Stromal cell of bone marrow (primary cell): ENCODE measurements at places on chromosomes 16 and 17.

DNA sequence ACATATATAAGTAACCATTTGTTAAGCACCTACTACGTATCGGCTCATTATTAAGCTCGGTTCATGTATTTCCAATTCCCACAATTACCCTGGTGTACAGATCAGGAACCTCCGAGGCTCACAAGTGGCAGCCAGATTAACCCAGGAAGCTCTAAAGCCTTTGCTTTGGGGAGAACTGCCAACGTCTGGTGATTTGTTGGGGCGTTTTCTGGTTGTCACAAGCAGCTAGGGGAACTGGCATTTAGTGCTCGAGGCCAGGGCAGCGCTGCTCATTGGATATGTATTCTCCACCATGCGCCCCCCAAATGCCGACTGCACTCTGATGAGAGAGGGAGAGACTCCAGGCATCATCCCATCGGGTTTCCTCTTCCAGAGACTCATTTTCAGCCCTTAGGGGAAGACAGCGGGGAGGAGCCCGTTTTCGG lies 541 bp downstream of the ZNF18 start:
- DNase-seq: no peak

DNA sequence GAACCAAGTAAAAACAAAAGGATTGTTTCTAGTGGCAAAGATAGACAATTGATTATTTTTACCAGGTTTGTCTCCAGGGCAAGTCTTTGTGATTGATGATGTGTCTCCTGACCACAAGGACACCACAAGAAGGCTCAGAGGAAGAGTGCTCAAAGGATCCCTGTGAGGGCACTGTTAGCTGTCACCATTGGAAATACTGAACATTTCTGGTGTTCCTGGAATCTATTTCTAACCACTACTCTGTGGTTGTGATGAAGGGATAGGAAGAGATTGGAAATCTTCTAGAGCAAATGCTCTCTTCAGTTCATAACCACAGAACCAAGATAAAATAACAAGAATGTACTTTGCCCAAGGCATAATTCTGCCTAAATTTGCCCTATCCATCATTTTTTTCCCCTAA lies 15.3 kb downstream of the RNF43 start:
- DNase-seq: peak; percentile 11

- DNase-seq: peak; percentile 15
These were observed 98.7 kb upstream of the NACA2 start for GRCh38 chr17:61689610-61690180.

DNA sequence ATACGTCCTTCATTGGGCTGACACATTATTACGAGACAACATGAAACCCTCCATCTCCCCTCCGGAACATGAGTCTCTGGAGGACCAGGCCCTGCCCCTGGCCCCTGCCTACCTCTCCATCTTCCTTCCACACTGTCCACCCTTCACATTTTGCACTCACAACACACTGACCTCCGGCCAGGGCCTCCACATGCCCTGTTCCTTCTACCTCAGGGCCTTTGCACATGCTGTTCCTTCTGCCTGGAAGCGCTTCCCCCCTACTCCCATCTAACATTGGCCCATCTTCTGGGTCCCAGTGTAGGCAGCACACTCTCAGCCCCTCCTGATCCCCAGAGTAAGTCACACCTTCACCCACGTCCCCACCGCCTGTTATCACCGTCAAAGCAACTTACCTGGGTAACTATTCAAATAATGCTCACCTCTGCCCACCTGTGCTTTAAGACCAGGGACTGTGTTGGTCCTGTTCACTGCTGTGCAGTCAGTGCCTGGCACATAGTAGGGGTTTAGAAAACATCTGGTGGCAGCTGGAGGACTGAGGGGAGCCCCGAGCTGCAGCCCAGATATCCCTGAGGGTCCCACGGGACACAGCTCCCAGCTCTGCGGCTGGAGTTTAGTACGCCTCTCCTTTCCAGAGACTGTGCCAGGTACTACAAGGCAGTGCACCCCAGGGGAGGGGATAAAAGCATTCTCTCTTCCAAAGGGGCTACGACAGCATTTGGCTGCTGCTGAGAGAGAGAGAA lies 27.2 kb downstream of the RPH3AL start:
- no peak for DNase-seq

- DNase-seq: no peak
These were observed 6.4 kb downstream of the CBLN1 start for GRCh38 chr16:49275050-49275730.

- no peak for DNase-seq
These were observed 177.8 kb upstream of the GSE1 start for GRCh38 chr16:85435286-85435685.

DNA sequence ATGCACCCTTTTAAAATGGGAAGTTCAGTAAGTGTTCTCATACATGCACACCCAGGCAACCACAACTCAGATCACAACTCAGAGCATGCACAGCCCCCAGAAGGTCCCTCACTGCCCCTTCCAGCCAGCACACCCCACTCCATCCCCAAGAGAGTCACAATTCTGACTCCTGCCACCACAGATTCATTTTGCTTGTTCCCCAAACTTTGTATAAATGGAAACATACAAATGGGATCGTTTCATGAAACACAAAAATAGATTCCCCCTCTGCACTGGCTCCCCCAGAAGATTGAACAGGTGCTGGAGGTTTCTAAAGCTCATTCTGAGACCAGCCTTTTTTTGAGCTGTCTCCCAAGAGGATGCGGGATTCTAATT lies 3.3 kb upstream of the TNFRSF13B start:
- DNase-seq: no peak

DNA sequence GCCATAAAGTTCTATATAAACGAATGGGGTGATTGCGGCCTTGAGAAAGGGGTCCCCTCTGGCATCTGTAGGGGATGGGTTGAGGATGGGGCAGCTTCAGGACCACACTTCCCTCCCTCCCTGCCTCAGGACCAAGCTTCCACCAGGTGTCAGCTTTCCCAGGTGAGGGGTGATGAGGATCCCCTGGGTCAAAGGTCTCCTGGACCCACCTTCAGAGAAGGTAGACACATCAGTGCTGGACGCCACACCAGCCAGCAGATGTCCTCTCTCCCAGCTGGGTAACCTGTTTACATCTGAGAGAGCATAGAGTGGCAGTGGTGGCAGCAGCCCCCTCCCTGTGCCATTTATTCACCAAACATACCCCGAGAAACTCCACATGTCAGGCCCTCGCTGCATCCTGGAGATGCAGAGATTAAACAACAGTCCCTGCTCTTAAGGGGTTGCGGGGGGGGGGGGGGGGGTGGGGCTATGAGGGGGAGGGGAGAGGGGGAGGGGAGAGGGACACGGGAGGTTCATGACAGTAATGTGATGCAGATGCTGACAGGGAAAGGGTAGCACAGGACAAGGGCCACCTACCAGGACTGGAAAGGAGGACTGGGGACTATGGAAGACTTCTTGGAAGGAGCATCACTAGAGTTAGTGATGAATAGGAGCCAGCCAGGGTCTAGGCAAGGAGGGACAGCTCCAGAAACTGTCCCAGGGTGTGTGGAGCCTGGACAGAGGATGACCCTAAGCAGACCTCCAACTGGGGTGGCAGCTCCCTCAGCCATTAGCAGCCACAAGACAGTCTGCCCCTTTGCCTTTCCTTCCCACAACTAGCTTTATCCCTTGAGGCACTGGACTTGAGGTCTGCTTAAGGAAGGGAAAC lies 5.0 kb downstream of the PROCA1 start:
- DNase-seq: no peak

- DNase-seq: peak; percentile 83
These were observed at the start of gene VPS25 for GRCh38 chr17:42773290-42774035. TSS of gene VPS25 (plus strand) at chr17:42773449. CDS start at chr17:42773476, 27 bp downstream.

- peak; percentile 6 for DNase-seq
These were observed 107.2 kb upstream of the DYNLRB2 start for GRCh38 chr16:80433623-80434022.

- no peak for DNase-seq
These were observed 33.6 kb downstream of the TEKT5 start for GRCh38 chr16:10660950-10661635.

DNA sequence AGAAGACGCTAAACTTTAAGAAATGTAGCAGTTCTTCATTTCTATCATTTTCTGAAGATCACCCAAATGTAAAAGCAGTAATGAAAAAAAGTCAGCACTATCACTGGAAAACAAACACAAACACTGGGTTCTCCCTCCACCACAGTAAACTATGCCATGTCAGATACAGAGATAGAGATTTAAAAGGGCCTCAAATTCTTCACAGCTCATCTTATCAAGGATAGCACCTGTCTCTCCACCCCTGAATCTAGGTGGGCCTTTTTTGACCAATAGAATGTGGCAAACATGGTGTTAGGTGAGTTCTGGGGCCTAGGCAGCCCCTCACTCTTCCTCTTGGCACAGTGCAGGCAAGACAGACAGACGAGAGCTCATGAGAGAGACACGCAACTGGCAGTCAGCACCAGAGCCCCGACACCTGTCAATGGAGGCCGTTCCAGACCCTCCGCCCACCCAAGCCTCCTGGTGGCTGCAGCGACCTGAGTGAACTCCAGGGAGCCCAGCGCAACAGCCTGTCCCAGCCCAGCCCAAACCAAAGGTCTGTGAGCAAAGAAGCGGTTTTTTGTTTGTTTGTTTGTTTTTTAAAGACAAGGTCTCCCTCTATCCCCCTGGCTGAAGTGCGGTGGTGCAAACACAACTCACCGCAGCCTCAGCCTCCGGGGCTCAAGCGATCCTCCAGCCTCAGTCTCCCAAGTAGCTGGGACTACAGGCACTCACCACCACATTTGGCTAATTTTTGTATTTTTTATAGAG lies 79.8 kb downstream of the TBC1D16 start:
- no peak for DNase-seq

DNA sequence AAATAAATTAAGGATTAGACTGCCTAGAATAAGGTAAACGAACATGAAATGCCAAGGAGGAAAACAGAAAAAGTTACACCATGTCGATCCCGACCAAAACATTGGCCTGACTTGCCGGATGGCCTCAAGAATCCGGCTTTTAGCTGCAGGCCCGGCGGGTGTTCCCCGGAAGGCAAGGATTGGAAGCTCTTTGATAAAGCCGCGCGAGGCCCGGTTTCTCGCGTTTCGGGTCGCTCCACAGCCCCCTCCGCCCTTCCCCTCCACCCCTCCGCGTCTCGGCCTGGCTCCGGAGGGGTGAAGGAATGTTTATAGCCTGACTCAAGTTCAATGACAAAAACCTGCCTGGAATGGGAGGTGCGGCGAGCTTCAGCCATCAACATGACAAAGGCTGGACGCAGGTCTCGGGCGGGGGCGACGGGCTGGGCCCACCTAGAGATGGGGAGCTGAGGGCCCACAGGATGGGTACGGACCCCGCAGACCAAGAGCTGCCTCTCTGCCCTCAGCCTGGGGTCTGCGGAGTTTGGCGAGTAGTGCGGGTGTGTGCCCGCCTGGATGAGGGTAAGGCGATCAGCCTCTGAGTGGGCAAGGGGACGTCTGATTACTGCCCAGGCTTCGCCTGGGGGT lies 2.6 kb downstream of the PRAC1 start:
- DNase-seq: no peak

- no peak for DNase-seq
These were observed 36.3 kb downstream of the PITPNC1 start for GRCh38 chr17:67413388-67413787.

- DNase-seq: peak; percentile 21
These were observed 10.5 kb upstream of the TSPOAP1 start for GRCh38 chr17:58338841-58339754.

- DNase-seq: no peak
These were observed 117.4 kb upstream of the SMURF2 start for GRCh38 chr17:64779376-64780095.

DNA sequence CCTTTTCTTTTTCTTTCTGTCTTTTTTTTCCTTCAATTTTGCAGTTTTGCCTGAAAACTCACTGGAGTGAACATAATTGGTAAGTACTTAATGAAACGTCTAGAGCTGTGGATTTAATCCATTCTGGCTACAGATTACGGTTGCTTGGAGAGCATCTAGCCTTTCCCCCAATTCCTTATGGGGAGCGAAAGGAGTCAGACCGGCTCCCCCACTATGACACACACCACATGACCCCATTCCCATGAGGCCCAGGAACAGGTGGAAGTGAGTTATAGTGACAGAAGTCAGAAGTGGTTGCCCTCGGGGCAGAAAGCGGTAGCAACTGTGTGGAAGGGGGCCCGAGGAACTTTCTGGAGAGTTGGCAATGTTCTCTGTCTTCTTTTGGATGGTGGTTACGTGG lies 41.2 kb downstream of the EMP2 start:
- DNase-seq: no peak

DNA sequence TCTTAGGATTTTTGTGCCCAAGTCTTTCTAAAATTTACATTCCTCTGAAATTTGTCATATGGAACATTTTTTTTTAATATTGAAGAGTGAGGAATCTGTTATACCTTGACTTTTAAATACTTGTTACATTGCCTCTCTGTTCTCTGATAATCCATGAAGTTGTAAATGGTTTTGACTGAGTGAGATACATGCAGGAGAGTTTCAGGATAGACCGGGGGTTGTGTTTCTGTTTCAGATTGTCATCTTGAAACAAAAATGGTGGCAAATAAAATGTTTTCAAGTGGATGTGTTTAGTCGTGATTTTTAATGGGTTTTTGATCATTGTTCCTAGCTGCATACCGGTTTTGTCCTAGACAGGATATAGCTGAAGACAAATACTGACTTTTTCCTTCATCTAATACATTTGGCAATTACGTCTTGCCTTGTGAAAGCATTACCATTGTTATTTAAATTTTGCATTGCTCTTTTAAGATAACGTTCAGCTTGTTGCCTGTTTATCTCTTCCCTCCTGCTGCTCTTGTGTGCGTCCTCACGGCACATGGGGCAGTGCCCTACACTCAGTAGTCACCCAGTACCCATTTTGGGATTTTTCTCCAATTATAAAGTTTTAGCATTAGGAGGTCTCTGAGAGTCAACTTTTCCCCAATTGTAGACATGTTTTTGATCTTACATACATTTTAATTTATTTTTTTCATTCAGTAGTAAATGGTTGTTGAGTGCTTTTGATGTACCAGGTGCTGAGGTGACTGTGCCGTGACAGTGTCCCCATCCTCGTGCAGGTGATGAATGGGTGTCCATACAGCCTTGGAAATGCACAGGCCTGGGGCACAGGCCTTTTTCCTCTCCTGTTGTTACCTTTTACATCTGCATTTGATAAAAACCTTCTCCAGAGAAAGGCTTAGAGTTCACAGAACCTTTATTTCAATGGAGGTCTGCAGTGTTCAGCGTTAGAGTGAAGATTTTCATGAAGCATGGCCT lies 169.9 kb downstream of the MSI2 start:
- DNase-seq: no peak

DNA sequence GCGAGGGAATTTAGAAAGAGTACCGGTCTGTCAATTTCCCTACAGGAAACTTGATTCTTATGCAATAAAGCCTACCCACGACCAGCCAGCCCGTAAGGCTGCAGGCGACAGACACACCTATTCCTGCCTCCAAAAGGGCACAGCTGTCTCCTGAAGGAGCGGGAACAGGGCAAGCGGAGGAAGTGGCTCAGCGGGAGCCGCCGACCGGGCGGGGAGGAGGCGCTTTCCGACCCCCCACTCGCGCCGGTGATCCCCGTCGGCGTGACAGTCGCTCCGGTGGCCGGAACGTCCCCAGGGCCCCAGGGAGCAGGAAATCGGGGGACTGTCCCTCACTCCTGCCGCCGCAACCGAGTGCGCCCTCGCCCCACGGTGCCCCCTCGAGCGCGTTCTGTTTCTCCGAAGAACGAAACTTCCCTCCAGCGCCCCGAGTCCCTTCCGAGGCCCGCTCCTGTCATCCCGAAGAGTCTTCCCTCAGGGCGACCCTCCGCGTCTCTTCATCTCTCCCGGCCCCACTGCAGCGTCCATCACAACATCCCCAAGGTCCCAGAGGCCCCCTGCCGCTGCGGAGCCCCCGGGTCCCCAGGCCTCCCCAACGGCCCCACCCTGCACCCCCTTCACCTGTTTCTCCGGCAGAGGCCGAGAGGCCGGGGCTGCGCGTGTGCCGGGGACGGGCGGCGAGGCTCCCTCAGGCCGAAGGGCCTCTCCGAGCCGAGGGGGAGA lies 421 bp downstream of the STAT3 start:
- DNase-seq: no peak

- no peak for DNase-seq
These were observed 47.1 kb downstream of the WSB1 start for GRCh38 chr17:27341041-27341471.
